ENCODE measurements at places on chromosomes 2 and 18. TPM values are rescaled to one million over a fixed set of nuclear protein-coding genes. Genes with fewer than 3 reads are reported as not detected.

Gene EPB41L3
- 92.3 TPM for total RNA-seq

GRCh38 chr2:10581990-10582389 is 107.8 kb downstream of the NOL10 start:
- DNase-seq = no peak

- peak; percentile 76 for DNase-seq
Observed at GRCh38 chr2:64654063-64654811, 524 bp upstream of the SERTAD2 start.

DNA sequence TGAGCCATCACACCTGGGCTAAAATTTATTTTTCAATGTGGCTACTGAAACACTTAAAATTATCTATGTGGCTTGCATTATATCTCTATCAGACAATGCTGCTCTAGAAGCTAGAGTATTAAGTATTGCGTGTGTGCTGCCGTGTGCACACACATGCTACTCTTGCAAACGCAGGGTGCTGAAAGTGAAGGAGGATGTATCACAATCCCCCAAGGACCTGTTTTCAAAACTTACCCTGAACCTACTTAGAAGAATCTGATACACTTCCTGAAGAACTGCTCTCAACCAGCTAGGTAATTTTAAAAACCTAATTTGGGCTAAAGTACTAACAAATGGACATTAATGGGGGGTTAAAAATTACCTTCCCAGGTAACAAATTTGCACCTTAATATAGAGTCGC is 66.5 kb downstream of the EPHA4 start:
- DNase-seq = no peak

Gene OTOS
- total RNA-seq = not detected

DNA sequence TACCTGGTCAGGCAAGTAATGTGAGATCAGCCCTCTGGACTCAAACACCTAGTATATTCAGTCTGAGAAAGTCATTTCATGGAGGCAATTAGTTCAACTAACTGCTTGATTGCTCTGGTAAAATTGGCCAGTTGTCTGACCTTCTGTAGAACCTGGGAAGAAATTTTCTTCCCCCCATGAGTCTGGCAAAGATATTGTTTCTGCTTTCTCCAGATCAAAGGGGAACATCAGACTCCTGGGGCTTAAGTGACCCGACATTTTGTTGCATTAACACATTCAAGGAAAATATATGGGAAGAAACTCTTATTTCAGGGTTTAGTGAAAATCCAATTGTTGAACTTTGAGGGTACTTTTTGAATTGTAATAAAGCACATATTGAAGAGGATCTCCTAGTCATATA is 375.1 kb downstream of the SUCLG1 start:
- no peak for DNase-seq

- DNase-seq = no peak
Observed at GRCh38 chr2:40558761-40559160, 106.9 kb upstream of the SLC8A1 start.

Data from astrocyte (in vitro differentiated cells and primary cell).